ENCODE measurements at places on chromosomes 11 and 22. TPM values are rescaled to one million over a fixed set of nuclear protein-coding genes. Genes with fewer than 3 reads are reported as not detected.

Gene CPSF7
- 71.6 TPM for total RNA-seq

Gene ANGPTL5
- 0.14 TPM for total RNA-seq

Gene OR52N2
- not detected for total RNA-seq

Gene PHLDA2
- 81.8 TPM for total RNA-seq

Gene C2CD3
- total RNA-seq, result 15.5 TPM

Gene CCDC90B
- 56.1 TPM for total RNA-seq

Gene CCDC34
- 22.7 TPM for total RNA-seq

Gene NCAM1
- total RNA-seq, result 0.06 TPM

Gene OR10G7
- total RNA-seq, result not detected

Gene CTSW
- 0.07 TPM for total RNA-seq

Gene LMO1
- 3.7 TPM for total RNA-seq

Gene IL18
- total RNA-seq, result 98.7 TPM

Gene GLYATL2
- total RNA-seq, result 0.18 TPM

Gene DGCR6
- total RNA-seq, result 1.7 TPM

Gene OR2AG1
- total RNA-seq, result not detected

Gene CECR2
- total RNA-seq, result 0.16 TPM

Gene PRRG4
- 1.8 TPM for total RNA-seq

Gene CRYBB3
- 0.09 TPM for total RNA-seq

Gene P2RY6
- 5.7 TPM for total RNA-seq

Gene MYEOV
- total RNA-seq, result 123 TPM

Gene ART1
- 0.10 TPM for total RNA-seq

Gene CELSR1
- 24.1 TPM for total RNA-seq

Gene UPK3A
- total RNA-seq, result not detected

Gene CALCA
- not detected for total RNA-seq

Gene GAS2
- 0.52 TPM for total RNA-seq

Gene PNPLA3
- total RNA-seq, result 0.65 TPM

Gene SERPIND1
- total RNA-seq, result 0.03 TPM

Gene FREY1
- total RNA-seq, result 0.46 TPM

Gene MS4A8
- not detected for total RNA-seq

Gene OR52H1
- not detected for total RNA-seq

Gene HBG2
- not detected for total RNA-seq

Gene OTOG
- total RNA-seq, result not detected

Gene PRMT3
- total RNA-seq, result 28.9 TPM

Gene PGA5
- not detected for total RNA-seq

Gene FERMT3
- total RNA-seq, result 2.3 TPM

Gene ANO5
- 1.6 TPM for total RNA-seq

Gene POTEH
- total RNA-seq, result not detected

Gene MMP27
- not detected for total RNA-seq

Gene COMMD9
- 38.4 TPM for total RNA-seq

Gene PRAME
- total RNA-seq, result 107 TPM

Gene THY1
- 13.4 TPM for total RNA-seq

Gene MS4A4A
- total RNA-seq, result not detected

Gene SCUBE1
- total RNA-seq, result 0.18 TPM

Gene AMPD3
- total RNA-seq, result 6.9 TPM

Gene TMEM86A
- total RNA-seq, result 0.27 TPM

Gene RTN4RL2
- total RNA-seq, result 90.3 TPM

Gene PARVG
- not detected for total RNA-seq
